Stimulated activated CD4-positive, alpha-beta T cell treated with anti-CD3 and anti-CD28 coated beads, Interleukin-15, amount 100 ng/mL, for 1 hour (primary cell): ENCODE measurements at places on chromosomes 6 and 20.

DNA sequence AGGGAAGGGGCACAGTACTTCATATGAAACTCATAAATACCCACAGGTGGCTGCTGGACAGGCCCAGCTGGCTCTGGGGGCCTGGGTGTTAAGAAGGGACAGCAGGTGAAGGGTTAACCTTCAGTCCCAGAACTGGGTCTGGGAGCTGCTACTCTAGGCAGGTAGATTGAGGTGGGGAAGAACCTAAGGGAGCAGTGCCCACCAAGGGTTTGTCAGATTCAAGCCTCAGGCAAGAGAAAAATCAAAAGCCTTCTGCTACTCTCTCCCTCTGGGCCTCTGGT, 5.6 kb downstream of the RPL10A start:
- DNase-seq = no peak

DNA sequence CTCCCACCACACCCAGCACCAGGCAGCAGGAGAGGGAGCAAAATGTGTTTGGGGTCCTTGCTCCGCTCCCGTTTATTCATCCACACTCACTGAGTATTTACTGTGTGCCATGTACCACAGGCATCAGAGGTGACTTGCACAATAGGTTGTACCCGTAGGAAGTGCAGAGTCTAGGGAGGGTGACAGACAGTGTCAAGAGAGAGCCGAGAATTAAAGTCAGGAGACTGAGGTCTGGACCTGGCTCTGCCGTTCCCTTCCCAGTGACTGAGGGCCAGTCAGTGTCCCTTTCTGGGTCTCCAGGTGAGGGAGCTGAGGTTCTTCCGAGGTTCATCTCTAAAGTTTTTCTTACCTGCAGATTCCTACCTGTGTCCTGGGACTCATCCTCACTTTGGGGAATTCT, 22.3 kb downstream of the TTBK1 start:
- DNase-seq = no peak

- DNase-seq = no peak
Observed at GRCh38 chr6:129749749-129750120, 39.8 kb upstream of the ARHGAP18 start.

- DNase-seq = no peak
Observed at GRCh38 chr6:167452338-167453081, 127.6 kb downstream of the TTLL2 start.

DNA sequence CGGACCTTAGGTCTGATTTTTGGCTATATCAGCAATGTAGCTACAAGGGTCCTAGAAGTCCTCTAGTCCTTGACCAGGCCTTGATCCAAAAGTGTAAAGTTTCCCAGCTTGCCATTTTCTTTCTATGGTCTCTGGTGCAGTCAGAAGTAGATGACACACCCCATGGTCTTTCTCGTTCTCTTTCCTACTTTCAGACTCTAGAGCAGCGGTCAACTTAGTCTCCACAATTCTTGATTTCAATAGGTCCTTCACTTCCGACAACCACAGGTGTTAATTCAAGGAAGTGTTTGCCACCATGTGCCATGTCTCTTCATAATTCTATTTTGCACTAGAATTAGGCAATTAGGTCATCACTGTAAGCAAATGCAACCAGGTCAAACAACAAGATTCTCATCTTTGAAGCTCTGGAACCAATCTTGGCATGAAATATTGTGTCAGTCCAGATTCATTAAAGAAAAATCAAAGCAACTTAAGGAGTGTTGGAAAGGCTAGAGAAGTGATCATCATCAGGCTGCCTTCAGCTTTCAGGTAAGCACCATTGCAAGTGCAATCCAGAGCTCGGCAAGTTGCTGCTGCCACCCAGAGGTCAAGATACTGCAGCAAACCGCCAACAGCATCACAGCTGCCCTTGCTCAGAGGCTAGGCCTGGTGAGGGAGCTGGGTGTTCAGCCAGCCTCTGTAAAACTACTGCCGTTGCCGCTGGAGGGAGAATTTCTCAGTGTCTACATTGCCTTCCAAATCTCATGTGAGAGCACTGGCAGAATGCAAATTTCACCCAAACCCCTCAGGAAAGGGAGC, 5.6 kb upstream of the SYNE1 start:
- DNase-seq = no peak

DNA sequence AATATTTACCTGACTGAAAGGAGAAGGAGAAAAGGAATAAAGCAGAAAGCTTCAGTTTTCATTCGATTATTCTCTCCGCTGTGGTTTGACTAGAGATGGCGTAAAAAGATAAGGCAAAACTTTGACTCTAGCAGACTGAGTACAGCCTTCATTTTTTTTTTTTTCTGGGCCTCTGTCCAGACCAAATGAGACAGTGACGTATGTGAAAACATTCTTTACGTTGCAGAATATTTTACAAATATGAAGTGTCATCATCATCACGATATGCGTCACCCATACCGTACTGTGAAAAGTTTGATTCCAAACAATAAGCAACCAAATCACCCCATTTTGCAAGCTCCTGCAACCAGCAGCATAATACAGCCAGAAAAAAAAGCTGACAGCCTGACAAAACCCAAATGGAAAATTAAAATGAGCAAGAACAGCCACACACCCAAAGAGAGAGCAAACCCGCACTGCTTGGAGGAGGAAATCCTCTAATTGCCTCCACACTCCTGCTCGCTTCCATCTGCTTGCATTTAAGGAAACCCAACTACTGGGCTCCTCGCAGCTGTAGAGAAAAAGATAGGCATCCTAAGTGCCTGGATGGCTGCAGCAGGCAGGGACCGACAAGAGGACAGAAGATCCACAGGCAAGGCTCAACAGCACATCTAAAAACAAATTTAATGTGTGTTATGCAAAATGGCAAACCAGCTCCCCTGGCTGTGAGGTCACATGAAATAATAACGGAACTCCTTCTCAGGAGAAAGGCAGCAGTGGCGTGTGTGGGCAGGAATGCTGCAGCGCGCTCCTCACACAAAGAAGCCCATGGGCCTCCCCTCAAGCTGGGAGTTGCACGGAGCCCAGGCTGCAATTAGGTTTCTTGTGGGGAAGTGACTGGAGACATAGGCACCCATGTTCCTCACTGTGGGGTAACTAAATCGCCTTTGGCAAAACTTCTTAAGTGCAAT, 113.1 kb downstream of the FYN start:
- no peak for DNase-seq

DNA sequence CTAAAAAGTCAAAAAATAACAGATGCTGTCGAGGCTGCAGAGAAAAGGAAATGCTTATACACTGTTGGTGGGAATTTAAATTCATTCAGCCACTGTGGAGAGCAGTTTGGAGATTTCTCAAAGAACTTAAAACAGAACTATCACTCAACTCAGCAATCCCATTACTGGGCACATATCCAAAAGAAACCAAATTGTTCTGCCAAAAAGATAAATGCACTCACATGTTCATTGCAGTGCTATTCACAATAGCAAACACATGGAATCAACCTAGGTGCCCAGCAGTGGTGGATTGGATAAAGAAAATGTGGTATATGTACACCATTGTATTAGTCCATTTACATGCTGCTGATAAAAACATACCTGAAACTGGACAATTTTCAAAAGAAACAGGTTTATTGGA, 116.0 kb upstream of the VGLL2 start:
- DNase-seq = no peak

GRCh38 chr6:35698858-35699257, 10.1 kb upstream of the FKBP5 start:
- no peak for DNase-seq

DNA sequence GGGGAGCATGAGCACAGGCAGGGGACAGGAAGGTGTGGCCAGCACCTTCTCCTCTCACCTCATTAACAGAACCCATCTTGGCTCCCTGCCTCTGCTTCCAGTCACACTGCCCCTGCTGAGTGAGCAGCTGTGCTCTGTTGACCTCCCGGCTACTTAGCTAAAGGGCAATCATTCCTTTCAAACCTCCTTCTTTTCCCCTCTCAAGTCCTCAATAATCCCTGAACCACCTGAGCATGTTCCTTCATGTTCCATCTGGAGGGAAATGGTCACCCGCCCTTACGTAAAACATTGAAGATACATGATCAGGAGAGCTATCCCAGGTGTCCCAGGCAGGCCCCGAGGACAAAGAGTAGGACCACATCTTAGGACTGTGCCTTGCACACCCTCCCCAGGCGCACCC, 21.7 kb upstream of the MRPS10 start:
- no peak for DNase-seq

GRCh38 chr6:89180971-89181370, 35.1 kb downstream of the PM20D2 start:
- no peak for DNase-seq

GRCh38 chr6:38570750-38571149, 69.0 kb downstream of the BTBD9 start:
- DNase-seq = no peak

DNA sequence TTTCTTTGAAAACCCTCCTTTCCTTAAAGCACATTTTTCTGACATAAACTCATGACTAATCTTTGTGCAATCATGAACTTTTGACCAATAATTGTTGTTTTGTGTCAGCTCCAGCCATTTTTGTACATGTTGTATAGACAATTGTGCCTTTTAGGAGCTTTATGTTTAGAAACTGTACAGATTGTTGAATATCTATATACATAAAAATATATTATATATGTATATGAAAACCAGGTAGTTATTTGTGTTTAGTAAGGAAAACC, 125.7 kb upstream of the EDN1 start:
- DNase-seq = no peak

DNA sequence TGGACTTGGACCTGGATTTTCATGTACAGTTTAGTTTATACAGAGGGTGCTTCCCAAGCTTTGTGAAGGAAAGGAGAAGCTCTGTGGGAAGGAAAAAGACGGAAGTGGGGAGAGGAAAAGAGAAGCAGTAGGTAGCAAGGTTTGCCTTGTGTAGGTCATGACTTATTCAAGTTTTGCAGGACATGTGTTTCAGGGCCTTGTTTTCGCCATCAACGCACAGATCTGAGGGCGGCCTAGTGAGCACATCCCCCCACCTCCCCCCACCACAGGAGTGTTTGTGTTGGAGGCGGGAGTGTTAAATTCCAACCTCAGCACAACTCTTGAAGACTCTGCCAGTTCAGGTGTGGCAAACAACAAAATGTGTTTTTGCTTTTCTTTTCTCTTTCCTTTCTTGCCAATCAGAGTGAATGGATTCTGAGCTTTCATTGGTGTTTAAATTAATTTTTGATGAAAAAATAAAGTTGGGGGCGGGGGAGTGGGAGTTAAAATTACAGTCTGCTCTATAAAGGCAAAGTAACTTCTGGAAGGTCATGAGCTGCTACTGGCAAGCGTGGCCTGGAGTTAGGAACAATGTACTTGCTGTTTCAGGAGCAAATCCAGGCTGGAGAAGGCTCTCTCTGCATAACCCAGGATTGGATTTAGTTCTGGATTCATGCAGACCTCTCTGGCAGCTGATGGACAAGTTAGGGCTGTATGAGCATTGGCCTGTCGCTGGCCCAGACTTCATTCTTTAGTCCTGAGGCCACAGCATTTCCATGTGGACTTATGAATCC, 338.5 kb downstream of the CD83 start:
- DNase-seq = no peak

DNA sequence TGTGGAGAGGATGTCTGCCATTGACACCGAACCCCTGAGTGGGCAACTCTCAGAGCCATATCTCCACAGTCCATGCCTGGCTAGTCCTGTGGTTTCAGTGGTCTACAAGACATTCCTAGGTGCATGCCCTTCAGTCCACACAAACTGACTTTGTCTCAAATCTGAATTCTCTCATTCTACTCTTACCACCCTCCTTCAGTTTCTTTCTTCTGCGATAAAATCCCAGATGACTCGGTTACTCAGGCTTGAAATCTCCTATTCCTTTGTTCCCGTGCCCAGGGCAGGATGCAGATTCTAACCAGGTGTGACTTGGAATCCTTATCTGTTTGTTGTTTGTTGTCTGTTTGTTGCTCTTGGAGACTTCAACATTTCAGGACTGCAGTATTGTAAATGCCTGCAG, 9.3 kb downstream of the CDS2 start:
- DNase-seq = no peak

DNA sequence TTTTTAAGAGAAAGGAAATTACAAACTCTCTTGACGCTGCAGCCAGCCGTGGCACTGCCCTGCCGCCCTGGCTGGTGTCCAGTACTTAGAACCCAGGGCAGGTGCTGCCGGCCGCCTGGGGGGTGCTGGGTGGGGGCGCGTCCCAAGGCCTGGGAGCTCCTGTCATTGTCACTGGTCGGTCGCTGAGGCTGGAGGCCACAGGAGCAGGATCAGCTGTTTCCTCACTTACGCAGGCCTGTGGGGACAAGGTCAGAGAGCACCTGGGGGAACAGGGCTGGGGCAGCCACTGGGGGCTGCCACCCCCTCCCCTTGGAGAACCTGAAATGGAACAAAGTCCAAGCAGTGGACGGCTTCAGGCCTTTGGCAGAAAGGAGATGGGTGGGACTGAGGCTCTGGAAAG, 5.6 kb downstream of the BIRC7 start:
- no peak for DNase-seq

- no peak for DNase-seq
Observed at GRCh38 chr6:119196715-119197114, 118.3 kb upstream of the FAM184A start.

- no peak for DNase-seq
Observed at GRCh38 chr6:90005048-90005827, 111.0 kb downstream of the GJA10 start.

DNA sequence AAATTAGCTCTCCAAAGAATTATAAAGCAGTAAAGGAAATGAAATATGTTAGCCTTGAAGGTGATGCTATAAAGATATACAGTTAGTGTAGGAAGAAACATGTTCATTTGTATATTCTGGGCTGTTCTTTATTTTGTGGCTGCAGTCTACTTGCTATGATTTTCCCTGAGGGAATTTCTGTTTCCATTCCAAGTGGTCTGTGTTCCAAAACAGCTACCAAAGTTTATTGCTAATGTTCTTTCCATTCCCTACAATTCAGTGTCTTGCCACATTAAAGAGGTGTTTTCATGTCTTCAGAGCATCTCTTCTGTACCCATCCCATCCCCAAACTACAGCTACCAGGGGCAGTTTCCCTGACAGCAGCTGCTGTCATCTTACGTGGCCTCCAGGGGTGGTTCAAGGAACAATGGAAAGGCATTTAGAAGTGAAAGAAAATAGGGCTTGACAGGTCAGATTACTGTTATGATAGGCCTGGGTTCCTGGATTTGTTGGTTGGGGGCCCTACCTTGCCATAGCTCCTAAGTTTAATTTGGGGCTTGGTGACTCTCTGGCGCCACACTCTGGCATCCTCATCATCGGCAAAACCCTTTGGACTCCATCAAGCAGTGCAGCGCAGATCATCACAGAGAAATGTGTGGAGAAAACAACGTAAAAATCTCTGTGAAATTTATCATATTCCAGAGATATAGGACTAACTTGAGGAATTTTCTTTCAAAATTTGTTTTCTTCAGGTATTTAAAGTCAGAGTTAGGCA, 33.8 kb upstream of the AIG1 start:
- peak; percentile 24 for DNase-seq

GRCh38 chr20:46552460-46553420, 2.3 kb upstream of the OCSTAMP start:
- no peak for DNase-seq
